Activated naive CD8-positive, alpha-beta T cell treated with anti-CD3 and anti-CD28 coated beads, Interleukin-2, amount 50 U/mL, for 16 hours (primary cell): ENCODE measurements at places on chromosomes 2 and 18.

DNA sequence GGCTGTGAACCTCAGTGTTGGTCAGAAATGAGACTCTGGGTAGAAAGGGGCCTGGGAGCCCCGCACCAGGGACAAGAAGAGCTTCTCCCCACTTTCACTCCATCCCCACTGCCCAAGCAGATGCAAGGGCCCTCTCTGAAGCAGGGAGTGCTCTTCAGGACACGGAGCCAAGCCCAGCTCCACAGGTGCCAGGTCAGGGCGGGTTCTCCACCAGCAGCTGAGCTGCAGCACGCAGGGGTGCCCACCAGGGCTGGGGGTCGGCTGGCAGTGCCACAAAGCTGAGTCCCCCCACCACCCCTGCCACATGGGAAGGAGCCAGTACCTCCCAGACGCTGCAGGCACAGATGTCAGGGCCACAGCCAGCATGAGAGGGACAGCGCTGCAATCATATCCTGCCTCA lies 106.2 kb downstream of the INHBB start:
- no peak for DNase-seq

DNA sequence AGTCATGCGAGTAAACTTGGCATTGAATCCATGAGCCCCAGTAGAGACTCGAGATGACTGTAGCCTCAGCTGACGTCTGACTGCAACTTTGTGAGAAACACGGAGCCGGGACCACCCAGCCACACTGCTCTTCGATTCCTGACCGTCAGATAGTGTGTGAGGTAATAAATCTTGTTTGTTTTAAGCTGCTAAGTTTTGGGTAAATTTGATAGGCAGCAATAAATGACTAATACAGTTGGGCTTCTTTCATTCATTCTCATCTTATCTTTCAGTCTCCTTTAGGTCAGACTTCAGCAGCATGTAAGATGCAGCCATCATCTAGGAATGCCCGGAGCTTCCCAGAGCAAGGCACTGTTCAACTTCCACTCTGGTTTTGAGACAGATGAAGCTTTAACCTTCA lies 8.0 kb upstream of the KLHL29 start:
- no peak for DNase-seq

DNA sequence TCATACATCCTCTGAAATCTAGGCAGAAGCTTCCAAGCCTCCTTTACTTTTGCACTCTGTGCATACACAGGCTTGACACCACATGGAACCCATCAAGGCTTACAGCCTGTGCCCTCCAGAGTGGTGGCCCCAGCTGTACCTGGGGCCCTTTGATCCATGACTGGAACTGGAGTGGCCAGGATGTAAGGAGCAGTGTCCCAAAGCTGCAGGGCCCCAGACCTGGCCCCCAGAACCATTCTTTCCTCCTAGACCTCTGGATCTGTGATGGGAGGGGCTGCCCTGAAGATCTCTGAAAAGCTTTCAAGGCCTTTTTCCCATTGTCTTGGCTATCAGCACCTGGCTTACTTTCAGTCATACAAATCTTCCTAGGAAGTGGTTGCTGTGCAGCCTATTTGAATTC lies 63.1 kb upstream of the NOL4 start:
- no peak for DNase-seq

DNA sequence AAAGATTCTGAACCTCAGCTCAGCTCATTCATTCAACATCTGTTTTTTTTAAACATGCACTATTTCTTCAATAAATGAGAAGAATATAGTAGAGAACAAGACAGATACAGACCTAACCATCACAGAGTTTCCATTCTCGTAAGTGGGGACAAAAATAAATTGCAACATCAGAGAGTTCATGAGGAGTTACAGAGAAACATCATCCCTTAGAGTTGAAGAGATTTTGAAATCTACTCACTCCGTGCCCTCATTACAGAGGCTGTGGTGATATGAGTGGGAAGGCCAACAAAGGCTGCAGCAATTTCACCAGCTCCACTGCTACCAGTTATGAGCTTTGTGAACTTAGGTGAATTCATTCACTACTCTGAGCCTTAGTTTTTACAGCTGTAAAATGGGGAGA lies 399.3 kb downstream of the BCL11A start:
- no peak for DNase-seq

DNA sequence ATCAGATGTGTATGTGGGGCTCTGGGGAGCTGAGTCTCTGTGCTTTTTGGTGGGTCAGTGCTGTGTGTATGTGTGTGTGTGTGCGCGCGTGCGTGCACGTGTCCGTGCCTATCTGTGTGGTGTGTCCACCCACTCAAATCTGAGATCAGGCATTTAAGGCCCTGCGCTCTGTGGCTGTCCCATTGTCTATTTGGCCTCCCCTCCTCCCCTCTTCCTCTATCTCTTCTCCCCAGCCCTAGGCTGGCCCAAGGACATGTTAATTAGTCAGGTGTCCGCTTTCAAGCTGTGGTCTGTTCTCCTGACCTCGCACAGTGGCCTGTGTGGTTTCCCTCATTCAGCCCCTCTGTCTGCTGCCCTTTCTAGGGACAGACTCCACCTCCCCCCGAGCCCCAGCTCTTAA lies 136.4 kb downstream of the DYSF start:
- DNase-seq, result no peak

- DNase-seq, result no peak
These were observed 125.7 kb upstream of the DPP10 start for GRCh38 chr2:114316532-114317300.
